SJCRH30 (cell line): ENCODE measurements at places on chromosomes 3 and 15.

DNA sequence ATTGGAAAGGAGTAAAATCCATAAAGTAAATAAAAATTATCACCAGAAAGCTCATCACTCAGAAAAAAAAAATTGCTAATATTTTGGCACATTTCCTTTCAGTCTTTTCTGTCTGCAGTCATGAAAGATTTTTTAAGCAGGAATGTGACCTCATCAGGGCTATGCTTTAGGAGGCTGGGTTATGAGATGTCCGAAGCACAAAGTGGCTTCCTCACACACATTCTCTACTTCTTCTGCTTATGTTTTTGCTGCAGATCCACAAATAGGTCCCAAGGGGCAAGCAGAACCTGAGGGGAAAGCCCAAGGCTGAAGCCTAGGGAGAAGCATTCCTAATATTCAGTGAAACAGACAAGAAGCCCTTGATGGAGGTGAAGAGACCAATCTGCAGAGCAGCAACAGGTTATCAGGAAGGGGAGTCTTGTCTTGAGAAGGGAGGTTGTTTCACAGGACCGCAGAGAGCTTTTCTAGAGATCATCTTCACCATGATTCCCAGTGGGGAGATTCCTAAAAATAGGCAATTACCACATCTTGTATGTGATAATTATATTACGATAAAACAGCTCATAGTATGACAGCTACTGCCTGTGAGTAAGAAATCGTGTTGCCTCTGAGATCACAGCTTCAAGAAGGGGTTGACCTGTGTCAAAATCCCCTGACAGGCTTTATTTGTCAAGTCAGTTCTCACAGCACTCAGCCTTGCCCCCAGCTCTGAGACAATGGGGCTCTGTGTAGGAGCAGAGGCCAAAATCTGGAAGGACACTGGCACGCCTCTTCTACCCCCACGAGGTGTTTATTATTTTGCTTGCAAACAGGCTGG, 60.5 kb downstream of the IGF2BP2 start:
- DNase-seq, result peak; percentile 20

- DNase-seq, result peak; percentile 42
Observed at GRCh38 chr15:61916104-61916503, 144.1 kb downstream of the VPS13C start.

DNA sequence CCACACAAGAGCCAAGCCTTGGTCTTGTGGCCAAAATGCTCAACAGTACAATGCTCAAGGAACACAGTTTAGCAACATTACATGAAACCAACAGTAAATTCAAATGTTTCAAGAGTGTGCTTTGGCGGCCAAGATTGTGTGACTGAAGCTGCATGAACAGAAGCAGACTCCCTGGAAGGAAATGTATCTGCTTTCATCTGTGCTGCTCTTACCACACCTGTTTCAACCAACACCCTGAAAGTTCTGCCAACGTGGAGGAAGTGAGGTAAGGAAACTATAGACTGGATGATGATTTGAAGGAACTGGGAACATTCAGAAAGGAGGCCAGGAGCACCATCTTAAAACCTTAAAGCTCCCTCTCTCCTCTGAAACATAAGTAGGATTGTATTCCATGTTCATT, 55.7 kb downstream of the MB21D2 start:
- DNase-seq, result no peak

GRCh38 chr3:9875448-9875847, 4.6 kb downstream of the CIDEC start:
- DNase-seq, result no peak

- no peak for DNase-seq
Observed at GRCh38 chr3:4907643-4908432, 71.4 kb upstream of the BHLHE40 start.

GRCh38 chr3:15815696-15816095, 17.9 kb upstream of the ANKRD28 start:
- DNase-seq, result no peak

DNA sequence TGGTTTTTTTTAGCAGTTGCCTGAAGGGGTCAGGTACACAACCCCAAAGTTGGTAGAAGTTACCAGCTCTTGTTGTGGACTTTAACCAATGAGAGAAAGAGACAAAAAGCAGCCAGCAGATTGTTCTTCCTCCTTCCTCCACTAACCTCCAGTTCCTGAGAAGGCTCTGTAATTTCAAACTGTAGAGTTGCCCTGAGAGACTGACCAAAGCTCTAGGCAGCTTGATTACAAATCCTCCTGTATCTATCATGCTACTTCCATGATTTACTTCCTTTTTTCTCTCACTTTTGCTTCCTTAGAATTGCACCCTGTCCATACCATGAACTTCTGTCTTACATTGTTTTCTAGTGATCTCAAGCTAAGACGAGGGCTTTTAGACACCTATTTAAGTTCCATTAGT, 29.2 kb downstream of the NSUN3 start:
- no peak for DNase-seq

DNA sequence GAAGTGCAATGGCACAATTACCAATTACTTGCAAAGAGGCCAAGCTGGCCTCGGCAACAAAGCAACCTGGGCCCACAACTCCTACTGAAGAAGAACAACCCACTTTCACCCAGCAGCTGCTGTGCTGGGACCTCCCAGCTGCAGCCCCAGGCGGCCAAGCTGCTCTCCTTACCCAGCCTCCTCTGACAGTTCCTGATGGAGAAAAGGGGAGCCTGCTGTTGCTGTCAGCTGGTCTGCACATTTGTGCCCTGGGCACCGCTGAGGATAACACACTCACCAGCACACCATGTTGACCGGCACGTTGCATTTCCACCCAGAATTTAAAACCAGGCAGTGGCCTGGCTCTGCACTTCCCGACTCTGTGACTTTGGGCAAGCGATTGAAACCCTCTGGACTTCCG, 33.6 kb downstream of the SSUH2 start:
- peak; percentile 83 for DNase-seq

DNA sequence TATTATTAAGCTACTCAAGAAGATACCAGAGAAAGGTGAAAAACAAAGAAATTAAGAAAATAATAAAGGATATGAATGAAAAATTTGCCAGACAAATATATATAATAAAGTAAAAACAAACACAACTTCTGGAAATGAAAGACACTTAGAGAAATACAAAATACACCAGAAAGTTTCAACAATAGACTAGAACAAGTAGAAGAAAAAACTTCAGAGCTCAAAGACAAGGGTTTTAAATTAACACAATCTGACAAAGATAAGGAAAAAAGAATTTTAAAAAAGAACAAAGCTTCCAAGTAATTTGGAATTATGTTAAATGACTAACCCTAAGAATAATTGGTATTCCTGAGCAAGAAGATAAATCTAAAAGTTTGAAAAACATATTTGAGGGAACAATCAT, 135.3 kb downstream of the PLCH1 start:
- DNase-seq, result no peak

- DNase-seq, result no peak
Observed at GRCh38 chr3:155386919-155387318, 93.4 kb upstream of the STRIT1 start.

- peak; percentile 70 for DNase-seq
Observed at GRCh38 chr15:75454471-75455378, 3.2 kb upstream of the SIN3A start.

DNA sequence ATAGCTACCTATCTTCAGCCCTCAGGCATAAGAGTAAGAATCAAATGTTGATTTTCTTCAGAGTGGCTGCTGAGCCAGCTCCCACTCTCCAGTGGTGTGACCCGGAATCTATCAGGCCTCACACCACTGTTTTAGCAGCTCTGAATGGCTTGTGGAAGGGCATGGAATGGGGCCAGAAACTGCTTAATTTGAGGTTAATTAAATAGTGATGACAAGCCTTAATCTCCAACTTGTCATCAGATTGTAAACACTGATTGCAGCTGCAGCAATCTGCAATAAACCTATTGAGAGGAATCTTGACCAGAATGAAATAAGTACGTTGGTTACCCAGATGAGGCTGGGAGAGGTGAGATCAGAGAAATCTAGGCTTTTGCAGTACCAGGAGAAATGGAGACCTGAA, 317.4 kb downstream of the FHIT start:
- no peak for DNase-seq
